ENCODE measurements at places on chromosomes 4 and X. TPM values are rescaled to one million over a fixed set of nuclear protein-coding genes. Genes with fewer than 3 reads are reported as not detected.

DNA sequence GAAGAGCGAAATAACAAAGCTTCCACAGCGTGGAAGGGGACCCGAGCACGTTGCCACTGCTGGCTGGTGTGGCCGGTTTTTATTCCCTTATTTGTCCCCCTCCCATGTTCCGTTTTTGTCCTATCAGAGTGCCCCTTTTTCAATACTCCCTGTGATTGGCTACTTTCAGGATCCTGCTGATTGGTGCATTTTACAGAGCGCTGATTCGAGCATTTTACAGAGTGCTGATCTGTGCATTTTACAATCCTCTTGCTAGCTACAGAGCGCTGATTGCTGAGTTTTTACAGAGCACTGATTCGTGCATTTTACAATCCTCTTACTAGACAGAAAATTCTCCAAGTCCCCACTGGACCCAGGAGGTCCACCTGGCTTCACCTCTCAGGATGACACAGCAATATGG is 250.9 kb upstream of the EPHA5 start:
- H3K4me1 ChIP-seq = peaks cover 20% of the 10 kb centered on the region
- no peaks in the 10 kb centered on the region for H3K27me3 ChIP-seq
- no peak overlapping the region for H3K27ac ChIP-seq
- no peak for DNase-seq
- no peaks in the 10 kb centered on the region for H3K36me3 ChIP-seq

DNA sequence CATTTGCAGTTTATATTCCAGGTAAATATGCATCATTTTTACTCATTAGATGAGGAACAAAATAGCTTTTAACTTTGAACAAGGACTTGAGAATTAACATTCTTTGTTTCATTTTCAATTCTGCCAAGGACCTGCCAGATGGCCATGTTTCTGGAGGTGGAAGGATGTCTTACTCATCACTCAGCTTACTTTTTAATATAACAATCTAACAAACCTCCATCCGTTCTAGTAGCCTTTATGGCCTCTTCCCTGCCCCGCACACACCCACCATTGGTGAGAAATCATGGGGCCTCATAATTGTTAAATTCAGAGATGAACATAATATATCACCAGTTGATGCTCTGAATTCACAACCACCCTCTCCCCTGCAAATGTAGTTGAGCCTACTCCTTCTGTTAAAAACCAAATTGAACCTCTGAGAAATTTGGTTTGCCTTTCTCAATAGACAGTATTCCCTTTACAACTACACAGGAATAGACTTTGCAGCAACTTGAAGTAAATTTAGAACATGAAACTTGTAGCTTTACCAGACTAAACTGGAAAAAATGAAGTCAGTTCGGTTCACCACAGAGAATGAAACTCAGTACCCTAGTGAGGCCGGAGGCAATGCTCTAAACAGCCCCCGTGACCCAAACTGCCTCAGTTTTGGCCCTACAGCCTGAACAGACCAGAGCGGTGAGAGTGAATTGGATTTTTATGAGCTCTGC is 50.1 kb upstream of the ACSL4 start:
- H3K27ac ChIP-seq = no peak overlapping the region
- no peaks in the 10 kb centered on the region for H3K4me1 ChIP-seq
- no peaks in the 10 kb centered on the region for H3K27me3 ChIP-seq
- DNase-seq = no peak
- no peaks in the 10 kb centered on the region for H3K36me3 ChIP-seq

The PLS3 gene
- total RNA-seq = 128 TPM

The WDR17 gene
- 4.3 TPM for total RNA-seq

DNA sequence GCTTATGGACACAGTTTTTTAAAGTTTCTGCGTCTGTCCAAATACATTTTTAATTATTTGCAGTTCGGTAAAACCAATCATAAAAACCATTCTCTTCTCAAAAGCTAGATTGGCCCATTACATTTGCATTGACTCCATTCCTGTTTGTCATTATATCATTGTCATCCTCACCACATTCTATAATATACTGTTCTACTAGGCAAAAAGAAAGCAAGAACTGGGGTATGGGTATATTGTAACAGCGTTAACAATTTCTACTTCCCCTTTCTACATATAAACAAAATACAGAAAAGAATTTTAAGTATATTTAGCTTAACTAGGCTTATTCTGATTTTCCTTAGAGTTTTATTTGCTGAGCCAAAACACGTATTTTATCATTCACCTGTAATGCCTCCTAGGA is 91.8 kb downstream of the RAP1GDS1 start:
- no peaks in the 10 kb centered on the region for H3K27me3 ChIP-seq
- H3K4me1 ChIP-seq = no peaks in the 10 kb centered on the region
- DNase-seq = no peak
- no peaks in the 10 kb centered on the region for H3K36me3 ChIP-seq
- H3K27ac ChIP-seq = no peak overlapping the region
- H3K4me3 ChIP-seq = no peak overlapping the region
